ENCODE measurements at places on chromosomes 2 and 18. TPM values are rescaled to one million over a fixed set of nuclear protein-coding genes. Genes with fewer than 3 reads are reported as not detected.

Gene BCL2
- total RNA-seq = 3.4 TPM

Gene ERMN
- not detected for total RNA-seq

Gene PARD6G
- total RNA-seq = 1.8 TPM

Gene NBAS
- 34.1 TPM for total RNA-seq

Gene LRATD1
- 0.59 TPM for total RNA-seq

Gene IL1B
- 0.44 TPM for total RNA-seq

Gene DPP10
- not detected for total RNA-seq

Gene MAP2
- 5.8 TPM for total RNA-seq

Gene TLX2
- total RNA-seq = not detected

Gene FBXO36
- total RNA-seq = 2.6 TPM

Gene TUBB8B
- not detected for total RNA-seq

Gene BIN1
- 45.4 TPM for total RNA-seq

Gene SLC5A7
- not detected for total RNA-seq

Gene DSC2
- not detected for total RNA-seq

Gene CLEC4F
- total RNA-seq = not detected

Gene KCNF1
- not detected for total RNA-seq

Gene ZNF804A
- total RNA-seq = not detected

Gene ECEL1
- total RNA-seq = not detected

Gene SLC66A3
- 39.0 TPM for total RNA-seq

Gene HOXD3
- total RNA-seq = not detected

Gene DNAJC27
- total RNA-seq = 2.9 TPM

Gene AOX1
- total RNA-seq = 104 TPM

Gene TFPI
- 325 TPM for total RNA-seq

Gene NTSR2
- not detected for total RNA-seq

Gene TGFA
- total RNA-seq = not detected

Gene ARHGAP15
- not detected for total RNA-seq

Gene FLACC1
- total RNA-seq = 2.0 TPM

Gene MYO3B
- not detected for total RNA-seq

Gene ALKAL2
- total RNA-seq = not detected

Gene GPAT2
- 2.3 TPM for total RNA-seq

Gene MYO7B
- total RNA-seq = not detected

Gene ACVR1C
- total RNA-seq = 0.06 TPM

Gene ARHGEF33
- 0.12 TPM for total RNA-seq

Gene C2orf80
- total RNA-seq = not detected

Gene MPP4
- 0.62 TPM for total RNA-seq

Gene FECH
- total RNA-seq = 53.4 TPM

Gene GYPC
- 53.5 TPM for total RNA-seq

Gene FAM136A
- 19.4 TPM for total RNA-seq

Gene AKAIN1
- not detected for total RNA-seq

Gene LRRC30
- total RNA-seq = not detected

Gene TOGARAM2
- 0.94 TPM for total RNA-seq

Gene REG3G
- total RNA-seq = not detected

Gene TBR1
- not detected for total RNA-seq

Gene TMEM247
- total RNA-seq = not detected

Gene KIF5C
- 0.25 TPM for total RNA-seq

Gene DUSP2
- total RNA-seq = 3.7 TPM

Gene CD226
- not detected for total RNA-seq

Gene ARL4C
- total RNA-seq = 3.4 TPM

Gene FOXD4L1
- 0.15 TPM for total RNA-seq

Gene HOXD10
- total RNA-seq = not detected

Measured in cardiac ventricle fibroblast (primary cell).